ENCODE measurements at places on chromosomes 2 and 18. TPM values are rescaled to one million over a fixed set of nuclear protein-coding genes. Genes with fewer than 3 reads are reported as not detected.

The RAPGEF4 gene
- 5.1 TPM for total RNA-seq

The MC4R gene
- not detected for total RNA-seq

The MC5R gene
- not detected for total RNA-seq

The ADD2 gene
- total RNA-seq = 0.47 TPM

The FABP1 gene
- not detected for total RNA-seq

The SLC9A4 gene
- total RNA-seq = not detected
